ENCODE measurements at places on chromosomes 6 and 20.

- no peaks in the 10 kb centered on the region for H3K27me3 ChIP-seq
- H3K4me1 ChIP-seq = peaks cover 6% of the 10 kb centered on the region
- peak overlapping the region; percentile 43 for H3K27ac ChIP-seq
- no peak overlapping the region for H3K4me3 ChIP-seq
- no peaks in the 10 kb centered on the region for H3K36me3 ChIP-seq
Observed at GRCh38 chr6:56772737-56773184, 130.1 kb upstream of the DST start.

DNA sequence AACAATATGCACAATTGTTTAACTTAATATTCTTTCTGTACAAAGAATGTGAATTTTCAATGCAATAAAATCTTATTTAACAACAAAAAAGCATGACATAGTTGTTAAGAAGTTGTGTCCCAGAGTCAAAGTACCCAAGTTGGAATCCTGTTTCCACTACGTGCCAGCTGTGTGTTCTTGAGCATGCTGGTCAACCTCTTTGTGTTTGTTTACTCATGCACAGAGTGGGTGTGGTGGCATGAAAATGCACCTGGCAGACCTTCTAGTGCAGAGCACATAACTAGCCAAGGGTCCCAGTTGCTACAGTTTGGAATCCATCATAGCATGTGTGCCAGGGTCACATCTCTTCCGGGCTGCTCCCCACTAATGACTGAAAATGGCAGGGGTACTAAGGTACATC, 24.7 kb upstream of the MOCS1 start:
- no peak overlapping the region for H3K27ac ChIP-seq
- H3K27me3 ChIP-seq = no peaks in the 10 kb centered on the region

- no peaks in the 10 kb centered on the region for H3K4me1 ChIP-seq
- no peak overlapping the region for H3K27ac ChIP-seq
- H3K27me3 ChIP-seq = no peaks in the 10 kb centered on the region
- no peak for DNase-seq
- H3K4me3 ChIP-seq = no peak overlapping the region
- no peaks in the 10 kb centered on the region for H3K36me3 ChIP-seq
Observed at GRCh38 chr20:39268491-39268951, 306.4 kb downstream of the DHX35 start.

DNA sequence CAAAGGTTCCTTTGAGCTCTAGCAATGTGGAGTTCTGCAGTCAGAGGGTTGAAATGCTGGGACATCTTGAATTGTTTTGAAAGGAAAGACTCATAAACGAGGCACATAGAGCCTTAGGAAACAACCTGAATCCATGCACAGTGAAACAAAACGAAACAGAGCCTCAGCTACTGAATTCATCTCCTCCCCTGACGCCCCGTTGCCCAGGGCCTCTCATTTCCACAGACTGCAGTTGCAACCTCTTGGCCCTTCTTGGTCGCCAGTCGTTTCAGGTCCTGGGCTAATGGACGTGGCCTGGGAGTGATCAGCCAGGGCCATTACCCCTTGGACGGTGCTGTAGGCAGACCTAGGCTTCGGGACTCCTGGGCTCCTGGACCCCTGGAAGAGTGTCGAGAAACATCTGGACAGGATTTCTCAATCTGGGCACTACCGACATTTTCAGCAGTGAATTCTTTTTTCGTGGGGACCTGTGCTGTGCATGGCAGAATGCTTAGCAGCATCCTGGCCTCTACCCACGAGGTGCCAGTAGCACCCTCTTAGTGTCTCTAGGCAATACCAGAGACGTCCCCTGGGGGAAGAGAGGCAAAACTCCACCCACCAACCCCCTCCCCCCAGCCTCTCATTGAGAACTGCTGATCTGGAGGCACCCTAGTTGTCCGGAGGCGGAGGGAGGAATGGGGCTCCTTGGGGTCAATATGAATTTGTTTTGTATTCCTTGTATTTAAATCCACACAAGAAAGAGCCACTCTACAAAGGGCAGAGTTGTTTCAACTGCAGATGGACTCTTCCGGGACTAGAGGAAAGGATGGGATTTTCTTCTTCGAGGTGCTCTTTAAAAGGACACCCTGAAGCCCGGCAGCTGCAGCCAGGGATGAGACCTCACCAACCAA, 50.2 kb downstream of the TMEM242 start:
- H3K36me3 ChIP-seq = no peaks in the 10 kb centered on the region
- no peak overlapping the region for H3K4me3 ChIP-seq
- peaks cover 38% of the 10 kb centered on the region for H3K4me1 ChIP-seq
- H3K27me3 ChIP-seq = no peaks in the 10 kb centered on the region
- DNase-seq = peak; percentile 65

DNA sequence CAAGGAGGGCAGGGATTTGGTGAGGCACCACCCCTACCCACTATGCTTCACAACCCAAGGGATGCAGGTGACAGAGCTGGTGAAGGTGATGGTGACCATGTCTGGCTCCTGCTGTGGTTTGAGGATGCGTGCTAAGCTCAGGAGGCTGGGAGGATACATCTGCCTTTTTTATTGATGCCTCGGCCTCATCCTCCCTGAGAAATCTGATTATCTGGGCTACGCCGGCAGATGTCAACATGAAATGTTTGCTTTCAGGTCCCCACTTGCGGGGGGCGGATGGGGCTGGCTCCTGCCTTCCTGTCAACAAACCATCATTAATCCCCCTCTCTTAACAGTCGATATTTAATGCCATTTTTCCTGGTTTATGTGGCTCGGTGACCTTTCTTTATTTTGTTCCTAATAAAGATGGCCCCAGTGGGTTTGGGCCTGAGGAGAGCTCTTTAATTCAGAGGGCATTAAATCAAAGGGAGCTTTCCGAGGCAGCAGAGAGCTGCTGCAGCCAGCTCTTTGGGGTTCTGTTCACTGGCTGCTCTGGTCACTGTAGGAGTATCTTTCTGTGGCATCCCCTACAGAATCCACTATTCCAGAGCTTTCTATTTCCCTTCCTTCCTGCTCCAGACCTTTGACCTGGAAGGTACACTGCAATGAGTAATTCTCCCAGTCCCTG, 33.5 kb upstream of the LRFN2 start:
- H3K36me3 ChIP-seq = no peaks in the 10 kb centered on the region
- no peaks in the 10 kb centered on the region for H3K27me3 ChIP-seq
- no peak overlapping the region for H3K4me3 ChIP-seq
- H3K4me1 ChIP-seq = no peaks in the 10 kb centered on the region
- H3K27ac ChIP-seq = no peak overlapping the region

GRCh38 chr6:22221211-22221610, 75.6 kb downstream of the PRL start:
- no peaks in the 10 kb centered on the region for H3K4me1 ChIP-seq
- H3K27ac ChIP-seq = no peak overlapping the region
- no peak for DNase-seq
- no peak overlapping the region for H3K4me3 ChIP-seq

GRCh38 chr6:37669306-37669705, 28.4 kb downstream of the MDGA1 start:
- H3K36me3 ChIP-seq = no peaks in the 10 kb centered on the region
- H3K27me3 ChIP-seq = no peaks in the 10 kb centered on the region
- no peak overlapping the region for H3K27ac ChIP-seq
- no peaks in the 10 kb centered on the region for H3K4me1 ChIP-seq
- no peak for DNase-seq

DNA sequence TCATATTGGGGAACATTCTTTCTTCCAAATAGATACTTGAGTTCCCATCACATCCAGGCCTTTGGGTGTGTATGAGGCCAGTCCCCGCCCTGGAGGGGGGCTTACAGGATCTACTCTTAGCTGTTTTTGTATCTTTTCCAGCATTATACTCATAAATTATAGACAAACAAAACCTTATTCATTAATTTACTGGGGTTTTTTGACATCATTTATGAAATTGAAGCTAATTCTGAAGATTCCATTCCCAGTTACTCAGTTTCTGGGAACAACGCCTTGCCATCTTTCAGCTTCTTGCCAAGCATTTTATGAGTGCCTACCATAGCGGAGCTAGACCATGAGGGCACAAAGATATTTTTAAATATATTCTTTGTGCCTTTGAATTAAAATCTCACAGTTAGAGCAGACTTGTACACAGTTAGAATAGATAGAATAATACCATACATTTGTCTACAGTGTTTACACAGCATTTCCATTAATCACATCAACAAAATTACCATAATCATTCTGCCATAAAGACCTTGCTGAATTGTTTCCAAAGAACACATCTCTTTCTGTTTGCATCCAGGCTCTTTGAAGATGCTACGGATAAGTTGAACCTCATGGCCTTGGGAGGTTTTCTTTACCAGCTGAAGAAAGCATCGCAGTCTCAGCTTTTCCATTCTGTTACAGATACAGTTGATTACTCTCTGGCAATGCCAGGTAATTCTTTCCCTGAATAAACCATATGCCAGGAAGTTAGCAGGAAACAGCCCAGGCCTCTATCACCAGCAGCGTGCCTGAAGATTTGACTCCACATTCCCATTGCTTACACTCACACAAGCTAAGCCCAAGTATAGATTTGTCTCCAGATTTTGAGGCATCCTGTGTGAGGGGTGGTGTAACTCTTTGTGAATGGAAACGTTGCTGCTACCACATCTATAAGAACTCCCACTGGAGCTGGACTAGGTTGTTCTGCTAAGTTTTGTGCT, 75.4 kb upstream of the PBOV1 start:
- no peak for DNase-seq
- no peaks in the 10 kb centered on the region for H3K36me3 ChIP-seq
- H3K27ac ChIP-seq = no peak overlapping the region
- no peaks in the 10 kb centered on the region for H3K27me3 ChIP-seq
- H3K4me1 ChIP-seq = no peaks in the 10 kb centered on the region

- no peak for DNase-seq
- H3K27ac ChIP-seq = peak overlapping the region; percentile 57
- H3K4me3 ChIP-seq = no peak overlapping the region
- peaks cover 18% of the 10 kb centered on the region for H3K4me1 ChIP-seq
Observed at GRCh38 chr6:155170519-155170918, 93.3 kb upstream of the CLDN20 start.

- H3K36me3 ChIP-seq = peaks cover 6% of the 10 kb centered on the region
- no peaks in the 10 kb centered on the region for H3K4me1 ChIP-seq
- no peak overlapping the region for H3K4me3 ChIP-seq
- H3K27me3 ChIP-seq = no peaks in the 10 kb centered on the region
- DNase-seq = no peak
Observed at GRCh38 chr6:131146865-131147264, 11.6 kb downstream of the AKAP7 start.

DNA sequence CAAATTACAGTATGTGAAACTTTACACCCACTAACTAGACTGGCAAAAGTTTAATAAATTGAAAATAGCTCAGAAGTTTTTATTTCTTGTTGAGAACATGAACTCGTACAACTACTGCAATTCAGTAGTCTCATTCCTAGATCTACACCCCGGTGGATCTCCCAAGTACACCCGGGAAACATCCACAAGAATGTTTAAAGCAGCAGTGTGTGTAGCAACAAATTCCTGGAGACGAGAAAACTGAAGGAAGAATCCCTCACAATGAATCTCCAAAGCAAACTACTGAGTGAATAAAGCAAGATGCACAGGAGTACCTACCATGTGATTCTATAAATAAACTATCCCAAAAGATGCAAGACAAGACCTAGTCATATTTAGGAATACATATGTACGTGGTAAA, 954.0 kb upstream of the MAP3K7 start:
- H3K4me1 ChIP-seq = no peaks in the 10 kb centered on the region
- DNase-seq = no peak
- no peak overlapping the region for H3K4me3 ChIP-seq
- H3K36me3 ChIP-seq = no peaks in the 10 kb centered on the region
- H3K27ac ChIP-seq = no peak overlapping the region

GRCh38 chr6:91575032-91575431, 988.2 kb upstream of the MAP3K7 start:
- H3K27me3 ChIP-seq = no peaks in the 10 kb centered on the region
- H3K27ac ChIP-seq = no peak overlapping the region
- DNase-seq = no peak
- no peaks in the 10 kb centered on the region for H3K4me1 ChIP-seq

DNA sequence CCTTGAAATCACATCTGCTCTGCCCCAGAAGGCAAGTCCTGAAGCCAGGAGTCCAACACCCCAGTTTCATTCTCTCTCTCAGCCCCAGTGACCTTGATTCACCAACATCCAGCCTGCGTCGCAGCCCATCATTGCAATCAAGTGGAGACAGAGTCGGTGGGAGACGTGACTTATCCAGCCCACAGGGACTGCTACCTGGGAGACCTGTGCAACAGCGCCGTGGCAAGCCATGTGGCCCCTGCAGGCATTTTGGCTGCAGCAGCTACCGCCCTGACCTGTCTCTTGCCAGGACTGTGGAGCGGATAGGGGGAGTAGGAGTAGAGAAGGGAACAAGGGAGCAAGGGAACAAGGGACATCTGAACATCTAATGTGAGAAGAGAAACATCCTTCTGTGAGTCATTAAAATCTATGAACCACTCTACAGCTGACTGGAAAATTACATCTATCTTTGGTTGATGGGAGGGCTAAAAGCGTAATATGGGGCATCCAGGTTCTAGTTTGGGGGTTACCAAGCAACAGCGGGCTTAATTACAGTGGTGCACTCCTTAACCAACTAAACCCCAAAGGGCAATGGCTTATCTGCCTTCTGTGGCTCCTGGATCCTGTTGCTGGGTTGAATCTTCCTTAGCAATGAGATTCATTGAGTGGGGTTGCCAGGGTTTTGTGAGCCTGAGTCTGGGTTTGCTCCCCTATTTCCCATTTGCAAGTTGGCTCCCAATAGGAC, 2.5 kb downstream of the LY6G6D start:
- no peaks in the 10 kb centered on the region for H3K4me1 ChIP-seq
- H3K27me3 ChIP-seq = no peaks in the 10 kb centered on the region
- no peaks in the 10 kb centered on the region for H3K36me3 ChIP-seq

DNA sequence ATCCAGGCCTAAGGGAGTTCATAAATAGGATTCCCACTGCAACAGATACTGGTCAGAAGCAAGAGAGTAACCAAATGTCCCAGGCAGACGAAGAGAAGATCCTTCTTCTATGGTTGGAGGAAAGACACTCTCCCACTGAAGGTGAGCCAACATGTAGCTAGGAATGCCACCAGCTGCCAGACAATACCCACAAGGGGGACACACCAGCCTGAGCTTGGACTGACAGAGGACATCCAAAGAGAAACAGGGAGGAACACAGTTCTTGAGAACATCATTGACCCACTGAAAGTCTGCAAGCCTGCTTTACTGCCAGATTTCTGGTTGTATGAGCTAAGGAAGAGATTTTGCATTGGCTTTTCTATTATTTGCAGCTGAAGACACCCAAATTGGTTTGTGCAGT, 80.1 kb downstream of the PXDC1 start:
- H3K4me3 ChIP-seq = no peak overlapping the region
- H3K36me3 ChIP-seq = no peaks in the 10 kb centered on the region
- no peak for DNase-seq
- no peaks in the 10 kb centered on the region for H3K27me3 ChIP-seq

- no peak overlapping the region for H3K4me3 ChIP-seq
- peak overlapping the region; percentile 22 for H3K27ac ChIP-seq
- H3K27me3 ChIP-seq = no peaks in the 10 kb centered on the region
- H3K4me1 ChIP-seq = peaks cover 11% of the 10 kb centered on the region
Observed at GRCh38 chr6:84425971-84426705, 198.7 kb upstream of the CEP162 start.

- no peaks in the 10 kb centered on the region for H3K27me3 ChIP-seq
- peaks cover 8% of the 10 kb centered on the region for H3K4me1 ChIP-seq
- H3K36me3 ChIP-seq = no peaks in the 10 kb centered on the region
- no peak for DNase-seq
Observed at GRCh38 chr20:48285656-48286055, 500.4 kb upstream of the SULF2 start.

All from ascending aorta (tissue), 2 donors.